ENCODE measurements at places on chromosomes 5 and 9. TPM values are rescaled to one million over a fixed set of nuclear protein-coding genes. Genes with fewer than 3 reads are reported as not detected.

Gene PCDHB2
- 4.4 TPM for total RNA-seq

Gene SHOC1
- total RNA-seq: not detected

Gene TSLP
- total RNA-seq: 0.21 TPM

Gene SLC6A18
- total RNA-seq: not detected

Gene CNTFR
- total RNA-seq: 6.2 TPM

Gene CLPTM1L
- 85.3 TPM for total RNA-seq

Gene SLC36A3
- not detected for total RNA-seq

Gene ELAVL2
- total RNA-seq: 1.8 TPM

Gene PLCXD3
- under 0.01 TPM for total RNA-seq

Gene IFNB1
- not detected for total RNA-seq

Gene PCDHGA2
- total RNA-seq: 3.7 TPM

Gene NR5A1
- total RNA-seq: not detected

Gene SCGB3A2
- 5.8 TPM for total RNA-seq

Gene ANKRD18A
- 0.51 TPM for total RNA-seq

Gene PRUNE2
- total RNA-seq: 26.3 TPM

Gene PCDHA3
- total RNA-seq: 0.10 TPM

Gene KCNV2
- total RNA-seq: not detected

Gene PCDHAC1
- total RNA-seq: 0.41 TPM

Gene TAS2R1
- not detected for total RNA-seq

Gene EQTN
- 0.51 TPM for total RNA-seq

Gene FGF18
- 3.9 TPM for total RNA-seq

Gene NPDC1
- total RNA-seq: 27.0 TPM

Gene PCDHA1
- not detected for total RNA-seq

Gene PDLIM7
- 83.0 TPM for total RNA-seq

Gene C9
- total RNA-seq: not detected

Gene CRHBP
- not detected for total RNA-seq

Gene FAT2
- total RNA-seq: 25.0 TPM

Gene RNF183
- total RNA-seq: 0.21 TPM

Gene PIP5K1B
- total RNA-seq: 4.5 TPM

Gene MARVELD2
- 3.2 TPM for total RNA-seq

Gene GCNT4
- 0.82 TPM for total RNA-seq

Gene OR1K1
- total RNA-seq: not detected

Gene SVEP1
- total RNA-seq: 26.4 TPM

Gene FAM120A
- total RNA-seq: 111 TPM

Gene LCN12
- total RNA-seq: 0.82 TPM

Gene FLT4
- 21.8 TPM for total RNA-seq

Gene RNF180
- 7.3 TPM for total RNA-seq

Gene AGPAT2
- total RNA-seq: 24.6 TPM

Gene ROR2
- total RNA-seq: 14.0 TPM

Gene DENND1A
- 24.0 TPM for total RNA-seq

Gene CCL27
- not detected for total RNA-seq

Gene PHAX
- 66.0 TPM for total RNA-seq

Gene PCAT7
- not detected for total RNA-seq

Gene CEP120
- 22.4 TPM for total RNA-seq

Gene CDH9
- not detected for total RNA-seq

Gene ZMYND19
- total RNA-seq: 10.1 TPM

Gene OTP
- not detected for total RNA-seq

Gene ORM1
- total RNA-seq: not detected

Gene FOXD4L5
- total RNA-seq: not detected

Gene INVS
- 33.7 TPM for total RNA-seq

Gene HSPB3
- 257 TPM for total RNA-seq

All from tongue (tissue), 3 donors.